ENCODE measurements at places on chromosomes 6 and 20.

GRCh38 chr6:101458336-101458735 is 64.8 kb downstream of the GRIK2 start:
- DNase-seq, result no peak

- DNase-seq, result peak; percentile 17
These were observed 9.3 kb upstream of the ID1 start for GRCh38 chr20:31595654-31596411.

DNA sequence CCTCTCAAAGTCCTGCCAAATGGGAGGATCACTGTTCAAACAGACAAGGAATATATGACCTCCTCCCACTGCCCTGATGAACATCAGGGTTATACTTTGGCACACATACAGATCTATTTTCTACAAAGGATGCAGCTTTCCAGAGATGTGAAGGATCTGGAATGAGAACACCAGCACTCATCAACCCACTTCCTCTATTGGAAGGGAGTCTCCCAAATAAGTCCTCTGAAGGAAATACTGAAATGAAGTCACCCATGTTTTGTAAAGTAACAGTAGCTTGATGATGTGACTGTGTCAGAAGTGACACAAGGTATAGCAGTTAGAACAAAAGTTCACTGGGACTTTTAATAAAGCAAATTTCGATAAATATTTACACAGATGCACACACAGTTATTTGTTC is 104.9 kb downstream of the OGFRL1 start:
- no peak for DNase-seq

DNA sequence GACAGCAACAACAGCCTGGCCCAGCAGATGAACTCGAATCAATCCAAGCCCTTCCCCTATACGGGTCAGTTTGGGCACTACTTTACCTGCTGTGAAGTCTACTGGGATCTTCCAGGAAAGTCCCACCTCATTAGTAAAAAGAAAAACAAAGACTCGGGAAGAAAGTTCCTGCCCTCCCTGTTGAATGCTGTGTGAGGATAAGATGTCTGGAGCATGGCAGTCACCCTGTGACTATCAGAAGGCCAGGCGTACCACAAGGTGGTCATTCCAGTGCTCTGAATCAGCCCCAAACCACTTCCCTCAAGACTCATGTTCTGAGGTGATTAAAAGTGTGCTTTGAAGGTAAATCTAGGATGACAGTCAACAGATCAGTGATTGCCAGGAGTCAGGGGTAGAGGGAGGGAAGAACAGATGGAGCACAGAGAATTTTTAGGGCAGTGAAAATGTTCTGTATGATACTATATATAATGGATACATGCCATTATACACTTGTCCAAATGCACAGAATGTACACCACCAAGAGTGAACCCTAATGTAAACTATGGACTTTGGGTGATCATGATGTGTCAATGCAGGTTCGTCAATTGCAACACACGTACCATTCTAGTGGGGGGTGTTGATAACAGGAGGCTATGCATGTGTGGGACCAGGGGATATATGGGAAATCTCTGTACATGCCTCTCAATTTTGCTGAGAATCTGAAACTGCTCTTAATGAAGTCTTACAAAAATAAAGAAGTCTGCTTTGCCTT is 14.7 kb downstream of the FKBP1A start:
- no peak for DNase-seq

GRCh38 chr6:135904666-135905065 is 53.2 kb downstream of the PDE7B start:
- no peak for DNase-seq

DNA sequence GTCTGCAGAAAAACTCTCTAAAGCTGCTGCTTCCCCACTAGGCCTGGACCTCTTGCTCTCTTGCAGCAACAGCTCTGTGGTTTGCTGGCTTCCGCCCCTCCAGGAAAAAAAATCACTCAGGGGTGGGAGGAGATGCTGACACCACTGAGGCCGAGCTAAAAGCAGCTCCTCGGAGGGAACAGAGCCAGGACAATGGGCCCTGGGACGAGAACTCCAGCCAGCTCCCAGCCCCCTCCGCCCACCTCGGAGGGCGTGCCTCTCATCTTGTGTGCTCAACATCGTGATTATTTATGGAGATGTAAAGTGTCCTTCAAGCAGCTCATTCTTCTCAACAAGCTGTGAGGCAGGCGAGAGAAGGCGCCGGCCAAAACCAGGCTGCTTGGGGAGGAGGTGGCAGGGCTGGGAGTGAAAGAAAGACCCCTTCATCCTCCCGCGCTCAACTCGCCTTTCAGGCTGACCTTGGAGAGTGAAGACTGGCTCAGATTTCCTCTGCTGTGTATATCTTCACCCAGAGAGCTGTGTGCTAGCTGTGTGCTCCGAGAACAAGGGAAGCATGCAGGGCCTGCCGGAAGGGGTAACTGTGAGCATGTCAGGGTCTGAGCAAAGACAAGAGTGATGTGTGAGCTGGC is 53.5 kb upstream of the LRFN2 start:
- peak; percentile 39 for DNase-seq

DNA sequence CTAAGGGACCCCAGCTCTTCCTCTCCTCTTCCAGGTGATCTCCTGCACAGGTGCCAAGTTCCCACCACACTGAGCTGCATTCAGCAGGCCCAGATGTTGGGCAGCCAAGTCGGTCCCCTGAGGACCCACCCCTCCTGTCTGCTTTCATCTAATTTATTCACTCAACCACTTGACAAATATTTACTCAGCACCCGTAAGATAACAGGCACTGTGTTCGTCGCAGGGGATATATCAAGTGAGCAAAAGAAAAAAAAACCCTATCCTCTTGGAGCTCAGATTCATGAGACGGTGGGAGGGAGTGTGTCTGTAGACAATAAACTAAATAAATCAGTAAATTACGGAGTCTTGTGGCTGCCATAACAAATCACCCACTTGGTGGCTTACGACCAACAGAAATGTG is 143.6 kb downstream of the MRPL14 start:
- DNase-seq, result no peak

GRCh38 chr20:48782053-48782452 is 45.7 kb downstream of the PREX1 start:
- DNase-seq, result no peak

- no peak for DNase-seq
These were observed 8.0 kb downstream of the QKI start for GRCh38 chr6:163422550-163422949.

DNA sequence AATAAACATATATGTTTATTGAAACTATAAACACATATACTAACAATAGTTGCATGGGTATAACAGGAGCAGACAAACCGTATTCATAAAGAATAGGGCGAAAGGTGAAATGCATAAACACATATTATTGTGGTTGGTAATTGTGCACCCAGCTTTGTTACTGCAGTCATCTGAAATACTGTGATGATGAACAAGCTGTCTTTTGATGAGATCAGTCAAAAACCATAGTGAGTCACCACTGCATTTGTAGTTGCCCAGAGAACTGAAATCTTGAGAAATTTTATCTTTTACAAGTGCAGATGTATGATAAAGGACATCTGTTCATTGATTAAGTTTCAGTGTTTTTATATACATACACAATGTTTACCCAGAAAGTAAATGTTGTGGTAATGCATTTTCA is 133.7 kb downstream of the MYO6 start:
- no peak for DNase-seq

GRCh38 chr6:78618970-78619369 is 248.4 kb upstream of the IRAK1BP1 start:
- no peak for DNase-seq

GRCh38 chr6:71486461-71486860 is 197.8 kb downstream of the OGFRL1 start:
- no peak for DNase-seq

DNA sequence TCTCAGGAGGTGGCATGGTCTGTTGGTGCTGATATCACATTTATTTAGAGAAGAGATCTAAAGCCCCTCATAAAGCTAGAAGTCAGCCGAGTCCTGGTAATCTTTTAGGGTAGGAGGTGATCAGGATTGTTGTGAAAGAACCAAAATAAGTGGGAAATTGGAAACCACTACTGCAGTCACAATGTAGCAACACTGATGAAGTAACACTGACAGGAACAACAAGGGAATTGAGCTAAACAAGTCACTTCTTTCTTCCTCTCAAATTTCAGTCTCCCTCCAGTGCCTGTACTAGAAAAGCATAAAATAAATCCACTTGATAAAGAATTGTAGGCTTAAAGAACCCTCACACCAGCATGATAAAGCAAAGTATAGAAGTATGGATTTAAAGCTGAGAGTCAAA is 1509.0 kb downstream of the GRIK2 start:
- DNase-seq, result no peak

DNA sequence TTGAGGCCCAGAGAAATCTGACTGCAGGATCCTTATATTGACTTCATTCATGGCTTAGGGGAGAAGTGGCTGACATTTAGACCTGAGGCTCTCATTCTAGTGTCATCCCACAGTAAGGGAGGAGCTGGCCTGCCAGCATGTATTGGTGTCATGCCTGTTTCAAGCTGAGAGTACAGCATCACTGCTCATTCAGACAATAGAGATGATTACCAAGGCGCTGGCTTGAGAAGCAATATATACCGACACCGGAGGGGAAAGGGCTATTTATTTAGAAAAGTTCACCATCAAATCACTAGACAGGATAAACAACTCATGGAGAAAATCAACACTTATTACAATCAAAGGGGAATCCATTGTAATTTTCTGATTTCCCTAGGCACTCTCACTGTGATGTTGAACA is 84.4 kb upstream of the HDAC2 start:
- no peak for DNase-seq

DNA sequence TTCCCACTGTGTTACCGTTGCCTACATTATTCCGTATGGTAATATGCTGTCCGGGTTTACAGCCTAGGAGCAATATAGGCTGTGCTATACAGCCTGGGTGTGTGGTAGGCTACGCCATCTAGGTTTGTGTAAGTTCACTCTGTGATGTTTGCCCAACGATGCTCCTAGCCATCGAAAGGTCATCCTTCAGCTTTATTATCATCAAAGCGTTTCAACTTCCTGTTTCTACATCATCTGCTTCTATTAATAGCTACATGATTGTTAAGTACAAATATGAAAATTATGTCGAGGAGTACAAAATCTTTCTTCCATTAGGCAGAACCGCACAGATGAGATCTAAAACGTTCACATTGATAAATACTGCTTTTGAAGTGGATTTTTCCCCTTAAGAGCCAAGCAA is 69.9 kb downstream of the PPP1R14C start:
- no peak for DNase-seq

DNA sequence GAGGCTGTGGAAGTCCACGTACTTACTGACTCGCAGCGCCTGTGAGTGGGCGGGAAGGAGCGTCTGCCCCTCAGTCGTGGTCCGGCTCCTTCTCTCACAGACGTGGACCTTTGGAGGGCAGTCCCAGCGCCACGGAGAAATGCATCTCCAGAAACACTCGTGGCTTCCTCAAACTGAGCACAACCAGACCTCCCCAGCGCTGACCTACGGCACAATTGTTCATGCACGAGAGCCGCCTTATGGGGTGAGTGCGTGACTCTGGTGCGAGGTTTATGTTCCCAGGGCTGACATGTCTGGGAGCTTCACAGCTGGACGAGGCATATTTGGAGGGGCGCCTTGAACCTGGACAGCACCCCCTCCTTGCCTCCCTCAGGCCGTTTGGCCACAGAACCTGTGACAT is 29.7 kb downstream of the FRMD1 start:
- no peak for DNase-seq

- DNase-seq, result no peak
These were observed 23.0 kb upstream of the ECHDC1 start for GRCh38 chr6:127366282-127367022.

DNA sequence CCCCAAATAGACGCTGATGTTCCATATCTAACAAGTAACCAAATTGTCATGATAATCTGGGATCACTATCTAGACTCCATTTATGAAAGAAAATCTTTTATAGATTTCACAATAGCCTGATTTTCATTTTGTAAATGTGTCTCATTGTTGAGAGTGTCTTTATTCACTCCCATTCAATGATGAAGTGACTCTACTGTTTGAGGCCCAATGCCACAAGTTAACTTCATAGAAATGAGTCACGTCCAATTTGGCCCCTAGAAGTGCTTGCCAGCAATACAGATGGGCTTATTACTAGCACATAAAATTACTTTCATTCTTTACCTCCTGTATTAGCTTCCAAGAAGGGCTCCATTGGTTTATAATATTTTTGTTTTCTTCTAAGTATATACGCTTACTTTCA is 6.3 kb downstream of the IPCEF1 start:
- DNase-seq, result no peak

DNA sequence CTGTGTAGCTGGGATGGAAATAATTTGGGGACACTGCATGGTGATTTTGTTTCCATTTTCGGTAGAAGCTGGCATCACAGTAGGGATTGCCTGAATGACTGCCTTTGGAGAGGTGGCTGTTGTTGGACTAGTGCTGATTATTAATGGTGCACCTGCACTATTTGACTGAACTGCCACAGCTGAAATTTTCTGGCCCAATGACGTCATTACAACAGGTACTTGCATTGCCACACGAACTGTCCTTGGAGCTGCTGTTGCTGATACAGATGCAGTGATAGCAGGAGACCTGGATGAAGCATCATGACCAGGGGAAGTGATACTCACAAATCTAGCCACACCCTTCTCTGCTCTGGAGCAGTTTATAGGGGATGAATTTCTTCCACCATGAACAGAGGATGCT is 95.6 kb upstream of the FOXC1 start:
- no peak for DNase-seq

GRCh38 chr6:168160506-168161370 is 81.7 kb upstream of the FRMD1 start:
- DNase-seq, result no peak

DNA sequence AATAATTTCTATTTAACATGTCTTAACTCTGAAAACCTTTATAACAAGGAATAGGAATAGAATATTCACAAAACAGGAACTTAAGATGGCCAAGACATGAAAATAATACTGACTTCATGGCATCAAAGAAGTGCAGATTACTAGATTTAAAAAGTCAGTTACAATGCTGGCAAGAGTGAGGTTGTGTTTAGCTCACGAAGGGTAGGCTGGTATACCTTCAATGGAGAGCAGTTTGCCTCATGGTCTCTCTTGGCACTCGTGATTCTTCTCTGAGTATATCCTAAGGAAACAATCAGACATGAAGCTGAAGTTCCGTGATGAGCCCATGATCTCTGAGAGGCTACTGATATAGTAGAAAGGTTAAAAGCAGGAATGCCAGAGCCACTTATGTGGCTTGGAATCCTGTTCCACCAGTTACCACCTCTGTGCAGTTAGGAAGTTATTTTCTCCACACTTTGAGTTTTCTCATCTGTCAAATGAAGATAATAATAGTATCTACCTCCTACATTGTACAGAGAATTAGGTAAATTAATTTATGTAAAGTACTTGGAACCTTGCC is 7.2 kb downstream of the NCOA7 start:
- DNase-seq, result no peak

GRCh38 chr6:22432060-22432459 is 135.2 kb upstream of the PRL start:
- no peak for DNase-seq

DNA sequence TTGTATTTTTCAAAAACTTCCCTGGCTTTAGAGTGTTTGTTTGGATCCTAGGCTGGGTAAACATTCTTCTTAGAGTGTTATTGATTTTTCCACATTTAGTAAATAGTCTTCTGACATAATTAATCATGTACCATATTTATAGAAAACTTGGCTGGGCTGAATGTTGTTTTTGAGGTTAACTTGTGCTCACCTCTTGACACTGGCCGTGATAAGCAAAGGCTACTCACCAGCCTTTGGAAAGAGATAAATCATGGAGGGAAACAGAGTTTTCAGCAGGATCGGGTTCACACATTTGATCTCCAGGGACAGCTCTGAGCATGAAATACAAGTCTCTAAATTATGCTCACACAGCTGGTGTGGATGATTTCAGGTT is 6.2 kb upstream of the CD93 start:
- DNase-seq, result no peak

GRCh38 chr6:112475083-112475482 is 128.0 kb downstream of the RFPL4B start:
- no peak for DNase-seq
